ENCODE measurements at places on chromosomes 4 and X.
A peak's percentile ranks its signal among the peaks of the same experiment; 100 is the strongest.

GRCh38 chrX:153521034-153521433 is 3.6 kb downstream of the ATP2B3 start:
- no peaks in the 10 kb centered on the region for H3K36me3 ChIP-seq
- H3K27ac ChIP-seq: no peak overlapping the region
- no peak for DNase-seq

GRCh38 chr4:81562093-81562492 is 90.4 kb upstream of the RASGEF1B start:
- no peaks in the 10 kb centered on the region for H3K36me3 ChIP-seq
- H3K4me1 ChIP-seq: peaks cover 8% of the 10 kb centered on the region
- H3K27ac ChIP-seq: no peak overlapping the region
- no peak overlapping the region for H3K4me3 ChIP-seq
- H3K27me3 ChIP-seq: no peaks in the 10 kb centered on the region

DNA sequence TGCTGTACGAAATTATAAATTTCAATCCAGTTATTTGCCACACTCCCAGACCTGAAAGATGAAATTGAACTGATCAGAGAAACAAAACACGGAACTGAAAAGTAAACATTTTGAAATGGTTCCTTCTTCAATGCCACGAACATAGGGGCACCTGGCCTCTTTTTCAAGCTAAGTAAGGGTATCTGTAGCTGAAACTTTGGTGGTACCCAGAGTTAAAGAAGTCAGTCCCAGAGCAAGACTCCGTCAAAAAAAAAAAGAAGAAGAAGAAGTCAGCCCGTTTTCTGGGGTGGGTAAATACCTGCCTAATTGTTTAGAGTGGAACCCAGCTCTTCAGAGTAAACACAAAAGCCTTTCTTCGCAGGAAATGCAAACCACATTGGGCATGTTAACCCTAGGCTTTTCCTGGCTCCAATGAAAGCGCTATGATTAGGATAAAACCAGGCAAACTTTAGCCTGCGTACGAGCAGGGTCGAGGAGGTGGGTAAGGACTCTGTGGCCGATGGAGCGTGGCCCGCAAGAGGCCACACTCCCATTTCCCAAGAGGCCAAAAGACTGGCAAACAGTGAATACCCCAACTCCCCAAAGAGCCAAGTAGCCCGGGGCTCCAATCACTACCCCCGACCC is 1.3 kb downstream of the ANTXR2 start:
- no peaks in the 10 kb centered on the region for H3K36me3 ChIP-seq
- no peaks in the 10 kb centered on the region for H3K27me3 ChIP-seq
- H3K27ac ChIP-seq: peak overlapping the region; percentile 84
- peaks cover 4% of the 10 kb centered on the region for H3K4me1 ChIP-seq
- peak overlapping the region; percentile 93 for H3K4me3 ChIP-seq

GRCh38 chrX:21934414-21934813 is 6.1 kb upstream of the SMS start:
- H3K27me3 ChIP-seq: no peaks in the 10 kb centered on the region
- no peak overlapping the region for H3K4me3 ChIP-seq
- H3K27ac ChIP-seq: no peak overlapping the region
- DNase-seq: no peak

DNA sequence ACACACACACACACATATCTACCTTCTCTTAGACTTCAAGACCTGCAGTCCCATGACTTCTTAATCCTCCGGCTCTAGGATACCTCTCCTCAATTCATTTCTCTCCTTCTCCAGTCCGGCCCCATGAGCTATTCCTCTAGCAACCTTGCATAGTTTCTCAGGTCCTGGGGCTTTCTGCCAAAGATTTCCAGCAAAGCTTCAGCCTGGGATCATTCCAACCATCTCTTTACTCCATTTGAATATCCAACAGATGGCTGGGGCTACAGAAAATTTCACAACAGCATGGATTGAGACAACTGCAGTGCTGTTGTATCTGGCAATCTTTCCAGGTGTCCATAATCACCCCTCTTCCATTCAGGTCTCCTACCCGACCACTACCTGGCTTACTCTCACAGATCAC is 184.1 kb downstream of the DCHS2 start:
- H3K4me3 ChIP-seq: no peak overlapping the region
- H3K27me3 ChIP-seq: no peaks in the 10 kb centered on the region
- no peaks in the 10 kb centered on the region for H3K36me3 ChIP-seq
- DNase-seq: no peak
- H3K4me1 ChIP-seq: no peaks in the 10 kb centered on the region

DNA sequence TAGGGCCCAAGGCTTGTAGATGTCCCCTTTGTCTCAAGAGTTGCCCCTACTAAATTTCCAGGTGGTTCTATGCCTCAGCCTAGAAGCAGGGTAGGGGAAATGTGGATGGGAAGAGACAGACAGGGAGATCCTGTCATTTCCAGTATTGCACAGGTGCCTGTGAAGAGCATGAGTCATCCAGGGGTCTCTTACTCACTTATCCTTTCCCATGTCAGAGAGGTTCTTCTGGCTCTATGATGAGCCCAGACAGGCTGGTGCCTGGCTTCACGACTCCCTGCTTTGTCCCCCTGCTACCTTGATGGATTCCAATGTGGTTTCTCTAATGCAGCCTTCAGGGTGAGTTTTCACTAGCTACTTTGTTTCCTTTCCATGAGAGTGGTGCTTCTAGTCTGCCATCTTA is 35.2 kb upstream of the DDX60 start:
- no peaks in the 10 kb centered on the region for H3K36me3 ChIP-seq
- no peak for DNase-seq
- H3K4me3 ChIP-seq: no peak overlapping the region
- no peaks in the 10 kb centered on the region for H3K27me3 ChIP-seq
- no peaks in the 10 kb centered on the region for H3K4me1 ChIP-seq

DNA sequence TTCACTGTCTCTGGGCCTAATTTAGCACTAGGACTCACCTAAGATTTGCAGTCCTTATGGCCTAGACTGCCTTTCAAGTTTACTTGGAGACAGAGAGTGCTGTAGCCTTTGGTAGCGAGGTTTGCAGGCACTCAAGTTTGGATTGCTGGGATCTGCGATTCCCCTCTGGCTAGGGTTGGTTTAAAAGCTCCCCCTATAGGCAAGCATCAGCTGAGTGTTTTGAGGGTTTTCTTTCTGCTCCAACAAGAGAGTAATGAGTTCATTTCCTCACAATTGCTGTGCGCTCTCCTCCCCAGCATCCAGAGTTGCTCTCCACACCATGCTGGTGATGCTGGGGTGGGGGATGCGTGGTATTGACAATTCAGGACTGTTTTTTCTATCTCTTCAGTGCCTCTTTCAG is 206.9 kb downstream of the GLUD2 start:
- no peak for DNase-seq
- no peak overlapping the region for H3K4me3 ChIP-seq
- H3K27me3 ChIP-seq: no peaks in the 10 kb centered on the region

DNA sequence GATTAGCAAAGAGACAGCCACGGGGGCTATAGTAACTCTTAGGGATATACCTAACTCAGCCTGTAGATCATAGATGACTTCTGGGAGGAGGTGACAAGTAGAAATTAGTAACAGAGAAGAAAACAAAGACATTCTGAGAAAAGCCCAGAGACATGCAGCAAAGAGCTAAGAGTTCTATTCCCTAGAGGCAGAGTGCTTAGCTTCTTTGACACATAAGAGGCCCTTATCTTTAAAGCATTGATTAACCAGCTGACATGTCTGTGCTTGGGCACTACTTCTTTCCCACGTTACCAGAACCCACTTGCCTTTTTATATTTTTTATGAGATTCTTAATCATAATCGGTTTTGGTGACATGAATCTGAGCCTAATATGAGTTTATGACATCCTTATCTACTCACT is 179.5 kb downstream of the GABRB1 start:
- no peak for DNase-seq
- H3K4me3 ChIP-seq: no peak overlapping the region
- H3K36me3 ChIP-seq: no peaks in the 10 kb centered on the region
- H3K27ac ChIP-seq: no peak overlapping the region
- H3K27me3 ChIP-seq: no peaks in the 10 kb centered on the region
- no peaks in the 10 kb centered on the region for H3K4me1 ChIP-seq

DNA sequence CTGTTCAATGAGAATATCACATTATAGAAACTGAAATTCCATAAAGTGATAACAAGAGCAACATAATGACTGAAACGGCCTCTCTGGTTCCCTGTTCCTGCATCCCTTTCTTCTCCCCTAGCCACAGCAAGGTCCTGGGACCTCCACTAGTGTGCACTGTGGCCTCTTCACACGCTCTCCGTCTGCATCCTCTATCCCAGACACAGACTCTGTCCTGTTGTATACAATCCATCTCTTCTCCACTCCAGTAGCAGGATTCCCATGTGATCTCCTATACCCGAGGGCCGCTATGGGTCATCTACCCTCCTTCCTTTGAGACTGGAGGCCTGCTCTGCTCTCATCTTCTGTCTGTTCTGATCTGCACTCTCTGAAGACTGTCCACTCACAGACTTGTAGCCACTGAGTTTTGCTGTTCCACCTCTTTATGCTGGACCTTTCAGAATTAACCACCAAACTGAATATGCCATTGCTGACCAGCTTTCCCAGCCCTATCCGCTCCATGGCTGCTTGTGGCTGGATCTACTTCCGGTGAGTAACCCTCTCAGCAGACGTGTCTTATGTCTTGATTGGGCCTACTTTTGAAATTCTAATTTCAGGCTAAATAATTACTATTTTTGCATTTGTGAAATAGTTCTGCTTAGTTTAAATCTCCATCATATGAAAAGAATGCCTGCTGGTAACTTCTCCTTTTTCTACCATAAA is 105.1 kb upstream of the NAP1L5 start:
- peaks cover 4% of the 10 kb centered on the region for H3K4me1 ChIP-seq
- H3K36me3 ChIP-seq: no peaks in the 10 kb centered on the region
- no peak for DNase-seq
- no peak overlapping the region for H3K27ac ChIP-seq
- no peaks in the 10 kb centered on the region for H3K27me3 ChIP-seq

DNA sequence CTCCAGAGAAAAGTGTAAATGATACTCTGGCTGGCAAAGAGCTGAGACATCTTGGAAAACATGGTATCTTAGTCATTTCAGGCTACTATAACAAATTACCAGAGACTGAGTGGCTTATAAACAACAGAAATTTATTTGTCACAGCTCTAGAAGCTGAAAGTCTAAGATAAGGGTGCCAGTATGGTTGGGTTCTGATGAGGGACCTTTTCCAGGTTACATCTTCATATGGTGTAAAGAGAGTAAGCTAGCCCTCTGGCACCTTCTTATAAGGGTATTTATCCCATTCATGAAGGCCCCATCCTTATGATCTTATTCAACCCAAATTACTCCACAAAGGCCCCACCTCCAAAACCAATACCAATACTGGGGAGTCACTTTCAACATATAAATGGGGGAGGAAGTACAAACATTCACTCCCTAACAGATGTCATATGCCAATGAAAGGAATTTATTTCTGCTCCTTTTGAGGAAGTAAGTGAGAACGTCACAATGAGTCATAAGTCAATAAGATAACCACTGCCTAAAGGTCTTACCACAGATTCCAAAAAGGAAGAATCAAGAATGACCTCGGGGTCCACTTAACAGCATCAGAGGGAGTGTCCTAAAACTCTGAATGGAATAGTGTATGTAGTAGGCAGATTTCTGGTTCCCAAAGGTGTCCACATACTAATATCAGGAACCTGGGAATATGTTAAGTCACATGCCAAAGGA is 246.6 kb downstream of the OPHN1 start:
- no peak overlapping the region for H3K4me3 ChIP-seq
- H3K36me3 ChIP-seq: no peaks in the 10 kb centered on the region
- no peaks in the 10 kb centered on the region for H3K27me3 ChIP-seq
- no peak for DNase-seq
- no peaks in the 10 kb centered on the region for H3K4me1 ChIP-seq

DNA sequence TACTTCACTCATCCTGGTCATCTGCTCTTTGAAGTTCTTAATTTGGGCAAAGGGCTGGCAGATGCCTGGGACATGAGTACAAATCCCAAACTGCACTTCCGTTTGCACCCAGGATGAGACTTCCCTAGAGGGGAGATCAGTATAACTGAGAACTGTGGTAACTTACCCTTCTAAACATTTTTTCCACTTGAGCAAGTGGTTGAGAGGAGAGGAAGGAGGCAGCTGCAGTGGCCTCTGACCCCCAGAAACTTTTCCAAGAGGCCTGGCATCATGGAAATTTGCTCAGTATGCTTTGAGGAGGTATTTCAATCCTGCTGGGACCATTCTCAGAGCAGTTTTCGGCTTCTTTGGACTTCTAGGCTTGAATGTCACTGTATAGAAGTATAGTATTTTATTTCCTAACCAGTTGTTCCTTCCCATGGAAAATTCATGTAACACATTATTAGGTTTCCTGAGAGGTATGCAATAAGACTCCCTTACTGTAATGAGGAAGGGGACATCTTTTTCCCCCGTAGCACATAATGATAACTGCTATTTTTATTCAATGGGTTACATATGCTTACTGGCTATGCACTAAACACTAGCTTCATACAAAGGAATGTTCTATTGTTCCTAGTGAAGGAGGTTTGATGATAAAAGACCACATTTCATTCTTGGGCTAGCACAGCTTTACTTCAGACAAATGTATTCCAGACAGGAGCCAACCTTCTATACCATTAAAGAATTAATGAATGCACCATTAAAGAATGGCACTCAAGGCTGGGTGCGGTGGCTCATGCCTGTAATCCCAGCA is 129.3 kb downstream of the SHROOM3 start:
- no peaks in the 10 kb centered on the region for H3K4me1 ChIP-seq
- no peaks in the 10 kb centered on the region for H3K27me3 ChIP-seq
- DNase-seq: no peak
- no peak overlapping the region for H3K4me3 ChIP-seq

- H3K4me3 ChIP-seq: no peak overlapping the region
- no peaks in the 10 kb centered on the region for H3K4me1 ChIP-seq
- no peaks in the 10 kb centered on the region for H3K36me3 ChIP-seq
- no peak for DNase-seq
These were observed 294.6 kb upstream of the NRK start for GRCh38 chrX:105527759-105528158.

Data from ovary (tissue), 10 donors.